ENCODE measurements at places on chromosomes 7 and 10.

- DNase-seq = no peak
Measured at GRCh38 chr10:130998642-130999041, 312.9 kb downstream of the TCERG1L start.

DNA sequence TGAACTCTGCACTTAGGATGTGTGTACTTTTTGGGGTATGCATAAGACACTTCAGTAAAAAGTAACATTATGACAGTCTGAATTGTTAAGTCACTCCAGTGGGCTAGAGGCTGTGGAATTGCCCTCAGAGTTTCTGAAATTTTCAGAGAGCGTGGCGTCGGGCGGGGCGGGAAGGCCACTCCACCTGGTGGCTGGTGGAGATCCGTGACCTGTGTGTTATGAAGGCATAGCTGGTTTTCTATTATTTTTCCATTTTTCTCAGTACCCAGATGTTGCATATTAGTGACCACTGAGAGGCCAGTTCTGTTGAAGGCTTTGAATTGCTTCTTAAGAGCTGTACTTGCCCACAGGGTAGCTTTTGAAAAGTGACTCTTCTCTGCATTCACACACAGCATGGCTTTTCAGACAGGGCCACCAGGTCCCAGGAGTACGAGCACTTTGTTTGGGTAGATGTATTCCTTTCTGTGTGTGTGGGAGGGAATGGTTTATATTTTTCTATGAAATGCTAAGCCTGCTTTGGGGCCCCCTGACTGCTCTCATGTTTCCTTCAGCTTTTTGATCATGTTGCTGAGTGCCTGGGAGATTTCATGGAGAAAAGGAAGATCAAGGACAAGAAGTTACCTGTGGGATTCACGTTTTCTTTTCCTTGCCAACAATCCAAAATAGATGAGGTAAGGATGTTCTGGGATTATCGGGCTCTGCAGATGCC lies 52.3 kb downstream of the TACR2 start:
- DNase-seq = no peak

GRCh38 chr10:70695241-70696030 lies 23.1 kb downstream of the ADAMTS14 start:
- DNase-seq = no peak

DNA sequence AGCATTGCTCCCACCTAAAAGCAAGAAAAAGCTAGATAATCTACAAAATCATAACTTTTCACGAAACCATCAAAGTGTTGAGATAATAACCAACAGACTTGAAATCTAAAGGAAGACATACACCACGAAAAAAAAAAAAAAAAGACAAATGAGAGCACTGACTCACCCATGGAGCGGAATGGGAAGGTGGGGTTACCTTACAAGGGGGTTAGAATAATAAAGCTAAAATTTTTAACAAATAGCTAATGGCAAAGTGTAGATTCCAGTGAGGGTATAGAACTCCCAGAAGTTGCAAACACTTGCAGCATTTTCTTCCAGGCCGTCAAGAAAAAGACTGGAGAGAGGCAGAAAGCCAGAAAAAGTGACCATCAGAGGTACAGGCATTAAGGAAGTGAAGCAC lies 27.2 kb downstream of the IPMK start:
- no peak for DNase-seq

- no peak for DNase-seq
Measured at GRCh38 chr7:142478479-142479220, 220.8 kb upstream of the PRSS58 start.

- no peak for DNase-seq
Measured at GRCh38 chr7:133886797-133887196, 240.3 kb upstream of the LRGUK start.

DNA sequence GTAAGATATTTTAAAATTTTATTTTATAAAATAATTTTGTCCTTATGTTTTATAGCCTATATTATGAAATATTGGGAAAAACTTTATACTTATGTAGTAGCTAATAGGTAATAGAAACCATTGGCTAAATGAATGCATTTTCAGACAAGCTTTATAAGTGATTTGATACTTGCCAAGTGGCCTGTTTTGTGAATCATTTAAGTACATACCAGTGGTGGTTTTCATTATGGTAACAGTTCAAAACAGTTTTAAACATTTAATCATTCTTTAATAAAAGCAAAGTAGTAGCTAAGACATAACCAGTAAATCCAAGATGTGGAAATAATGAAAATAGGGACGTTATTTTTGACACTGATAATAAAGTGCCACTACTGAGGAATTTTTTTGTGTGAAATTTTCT lies 182.2 kb downstream of the PHF14 start:
- DNase-seq = no peak

All from stimulated activated CD8-positive, alpha-beta memory T cell treated with anti-CD3 and anti-CD28 coated beads, Interleukin-2, amount 100 ng/mL, for 48 hours (primary cell).